ENCODE measurements at places on chromosomes 7 and 10.

- no peak for DNase-seq
These were observed 22.9 kb downstream of the H2AZ2 start for GRCh38 chr7:44824894-44825526.

DNA sequence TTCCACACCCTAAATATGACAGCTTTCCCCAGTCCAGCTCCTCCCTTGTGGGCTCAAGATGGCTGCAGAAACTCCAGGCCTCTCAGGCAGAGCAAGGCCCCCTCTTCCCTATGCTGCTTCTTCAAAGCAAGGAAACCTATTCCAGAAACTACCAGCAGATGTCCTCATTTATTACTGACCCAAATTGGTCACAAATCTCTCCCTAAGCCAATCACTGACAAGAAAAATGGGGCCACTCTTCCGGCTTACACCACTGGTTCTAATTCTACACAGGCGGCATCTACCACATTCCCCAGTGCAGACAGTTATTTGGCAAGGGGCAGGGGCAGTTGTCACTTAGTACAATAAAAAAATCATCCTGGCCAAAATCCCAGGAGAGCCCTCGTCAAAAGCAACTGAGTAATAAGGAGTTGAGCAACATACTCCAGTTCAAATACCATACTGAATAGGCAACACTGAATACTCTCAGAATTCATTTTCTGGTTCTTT, 150.4 kb downstream of the SFMBT2 start:
- DNase-seq = no peak

GRCh38 chr10:93054486-93054885, 6.1 kb upstream of the CYP26C1 start:
- DNase-seq = no peak

- no peak for DNase-seq
These were observed 51.8 kb downstream of the ARHGAP22 start for GRCh38 chr10:48552946-48553564.

Data from activated CD4-positive, alpha-beta T cell treated with anti-CD3 and anti-CD28 coated beads, Interleukin-2, amount 50 U/mL, for 1 hour (primary cell).